ENCODE measurements at places on chromosomes 2 and 18.

- DNase-seq: no peak
Observed at GRCh38 chr2:68318914-68319397, 793 bp downstream of the CNRIP1 start.

GRCh38 chr2:137957033-137957432, 7.2 kb upstream of the HNMT start:
- no peak for DNase-seq

- DNase-seq: no peak
Observed at GRCh38 chr2:133342286-133343017, 225.8 kb downstream of the NCKAP5 start.

DNA sequence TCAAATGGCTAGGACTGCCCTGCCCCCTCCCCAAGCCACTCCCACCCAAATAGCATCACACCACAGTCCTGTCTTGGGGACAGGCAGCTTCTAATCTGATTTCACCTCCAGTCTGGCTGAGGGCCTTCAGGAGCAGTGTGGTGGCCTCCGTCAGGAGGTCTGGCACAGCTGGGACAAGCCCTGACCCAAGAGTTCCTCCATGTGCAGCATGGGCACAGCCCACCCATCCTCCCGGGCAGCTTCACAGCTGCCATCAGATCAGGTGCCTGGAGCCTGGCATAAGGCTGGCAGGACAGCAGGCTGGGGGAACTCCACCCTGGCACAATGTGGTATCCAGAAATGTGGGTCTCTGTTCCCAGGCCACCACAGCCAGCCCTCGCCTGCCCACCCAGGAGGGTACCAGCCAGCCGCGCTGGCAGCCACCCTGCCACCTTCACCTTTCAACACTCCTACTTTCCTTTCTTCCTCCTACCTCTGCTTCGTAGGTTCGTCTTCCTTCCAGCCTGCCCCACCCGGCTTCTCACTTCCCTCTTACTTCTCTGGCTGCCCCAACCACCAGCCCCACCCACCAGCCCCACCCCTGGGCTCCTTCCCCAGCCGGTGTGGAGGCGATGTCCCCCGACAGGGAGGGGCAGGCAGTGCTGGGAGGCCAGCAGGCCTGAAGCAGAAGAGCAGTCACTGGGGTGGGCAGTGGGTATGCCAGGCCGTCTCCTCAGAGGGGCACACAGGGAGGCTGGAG, at the start of gene CAPG:
TSS of gene CAPG (minus strand) at position 522 of the 739 bp plus-strand sequence. CDS start 8,221 bp downstream, outside the sequence.
- DNase-seq: no peak

- DNase-seq: no peak
Observed at GRCh38 chr18:57234346-57234745, 87.5 kb downstream of the BOD1L2 start.

DNA sequence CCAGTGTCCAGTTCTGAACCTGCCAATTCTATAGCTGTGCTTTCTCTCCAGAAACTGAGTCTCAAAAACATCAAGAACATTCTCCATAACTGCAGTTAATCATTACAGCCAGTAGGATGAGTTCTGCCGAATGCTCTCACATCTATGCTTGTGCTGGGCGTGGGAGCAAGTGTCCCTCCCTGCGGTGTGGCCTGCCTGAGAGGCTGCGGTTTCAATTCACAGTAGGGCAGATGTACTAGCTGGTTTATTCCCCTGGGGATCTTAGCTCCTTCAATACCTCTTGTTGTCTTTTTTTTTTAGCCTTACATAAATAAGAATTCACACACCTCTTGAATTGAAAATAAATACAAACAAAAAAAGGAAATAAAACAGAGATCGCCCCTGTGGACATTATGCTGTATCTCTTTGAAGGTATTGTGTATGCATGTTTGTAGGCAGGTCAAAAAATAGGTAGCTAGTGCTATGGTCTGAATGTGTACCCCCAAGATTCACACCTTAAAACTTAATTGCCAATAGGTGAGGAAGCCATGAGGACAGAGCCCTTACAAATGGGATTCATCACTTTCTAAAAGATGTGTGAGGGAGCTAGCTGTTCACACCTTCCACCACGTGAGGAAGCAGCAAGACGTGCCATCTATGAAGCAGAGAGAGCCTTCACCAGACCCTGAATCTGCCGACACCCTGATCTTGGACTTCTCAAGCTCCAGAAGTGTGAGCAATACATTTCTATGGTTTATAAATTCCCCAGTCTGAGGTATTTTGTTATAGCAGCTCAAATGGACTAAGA, 74.3 kb downstream of the BCL2L11 start:
- no peak for DNase-seq

DNA sequence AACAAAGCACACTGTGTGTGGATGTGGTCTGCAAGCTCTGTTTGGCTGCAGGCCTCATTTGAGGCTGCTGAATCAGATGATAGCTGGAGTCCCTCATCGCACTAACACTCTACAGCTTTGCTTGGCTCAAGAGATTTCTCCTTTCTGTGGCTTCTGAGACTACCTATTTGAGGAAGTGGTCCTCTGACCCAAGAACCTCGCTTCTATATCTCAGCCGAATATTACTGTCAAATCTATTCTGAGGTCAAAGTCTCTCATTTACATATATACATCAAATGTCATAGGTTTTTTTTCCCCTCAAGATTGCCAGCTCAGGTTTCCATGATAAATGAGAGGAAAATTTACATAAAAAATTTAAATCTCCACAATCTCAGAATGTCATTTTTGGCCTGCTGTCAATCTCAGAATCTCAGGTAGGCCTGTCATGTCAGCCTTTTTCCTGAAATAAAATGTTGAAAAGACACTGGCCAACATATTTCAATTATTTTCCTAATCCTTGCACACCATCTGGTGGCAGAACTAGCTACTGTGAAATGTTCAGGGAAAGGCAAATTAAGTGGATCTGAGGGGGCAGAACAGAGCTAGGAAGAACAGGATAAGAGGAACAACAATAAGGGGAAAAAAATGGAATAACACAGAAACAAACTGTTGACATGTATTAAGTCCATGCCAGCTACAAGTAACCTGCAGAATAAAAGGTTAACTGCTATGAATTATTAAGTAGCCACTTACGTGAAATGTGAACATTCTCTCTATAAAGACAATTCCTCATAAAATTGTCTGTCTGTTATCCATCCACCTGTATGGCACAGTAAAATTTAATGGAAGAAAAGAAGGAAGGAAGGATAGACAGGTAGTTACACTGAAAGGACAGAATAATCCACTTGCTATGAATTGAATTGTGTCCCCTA, 39.3 kb downstream of the AP1S3 start:
- no peak for DNase-seq

GRCh38 chr2:238097201-238097987, 2.7 kb upstream of the ESPNL start:
- DNase-seq: no peak

GRCh38 chr2:125085904-125086303, 1060.8 kb downstream of the CNTNAP5 start:
- DNase-seq: no peak

DNA sequence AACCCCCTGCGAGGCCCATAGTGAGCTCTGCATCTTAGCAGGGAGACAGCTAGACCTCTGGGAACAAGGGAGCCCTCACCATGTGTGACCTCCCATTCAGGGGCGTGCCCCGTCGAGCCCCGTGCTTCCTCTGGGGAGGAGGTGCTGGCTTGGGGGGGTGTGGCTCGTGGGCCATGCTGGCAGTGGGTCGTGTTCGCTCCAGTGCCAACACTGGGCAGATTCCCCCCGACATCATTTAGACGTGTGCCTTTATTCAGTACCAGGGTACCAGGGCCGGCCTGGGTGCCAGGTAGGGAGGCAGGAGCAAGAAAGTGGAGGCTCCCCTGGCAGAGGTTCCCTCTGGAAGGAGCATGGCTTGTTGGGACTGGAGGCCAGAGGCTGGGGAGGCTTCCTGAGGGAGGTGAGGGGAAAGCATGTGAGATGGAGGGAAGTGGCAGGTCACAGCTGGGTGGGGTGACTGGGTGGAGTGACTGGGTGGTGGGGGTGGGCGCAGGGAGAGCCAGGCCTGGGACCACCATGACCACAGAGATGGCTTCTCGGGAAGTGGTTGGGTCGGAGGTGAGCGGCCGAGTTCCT, 15.2 kb downstream of the GPC1 start:
- no peak for DNase-seq

GRCh38 chr2:161913865-161914264, 160.2 kb downstream of the DPP4 start:
- no peak for DNase-seq

DNA sequence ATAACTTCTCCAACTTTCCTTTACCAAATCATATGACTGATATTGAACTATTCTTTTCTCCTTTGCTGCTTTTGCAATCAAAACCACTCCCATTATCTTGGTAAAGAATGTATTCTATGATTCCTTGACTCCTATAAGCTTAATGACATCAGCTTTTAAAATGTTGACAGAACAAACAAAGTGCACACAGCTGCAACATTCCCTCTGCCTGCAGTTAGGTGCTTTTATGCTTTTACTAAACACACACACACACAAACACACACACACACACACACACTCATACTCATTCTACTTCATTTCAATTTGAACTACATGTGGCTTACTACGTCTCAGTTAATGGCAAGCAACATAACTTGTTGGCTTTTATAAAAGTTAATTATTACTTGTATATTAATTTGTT, 946.6 kb downstream of the DPP10 start:
- DNase-seq: no peak

DNA sequence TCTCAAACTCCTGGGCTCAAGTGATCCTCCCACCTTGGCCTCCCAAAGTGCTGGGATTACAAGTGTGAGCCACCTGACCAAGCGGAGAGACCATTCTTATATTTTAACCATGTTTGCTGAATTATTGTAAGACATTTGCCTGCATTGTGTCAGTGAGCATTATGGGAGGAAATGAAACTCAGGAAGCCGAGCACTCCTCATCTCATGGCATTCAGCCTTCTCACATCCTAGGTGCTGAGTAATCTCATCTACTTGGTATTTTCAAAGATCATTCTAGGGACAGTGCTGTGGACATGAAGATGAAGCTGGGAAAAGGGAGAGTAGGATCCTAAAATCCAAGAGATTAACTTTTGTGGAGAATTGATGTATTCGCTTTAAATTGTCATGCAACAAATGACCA, 66.1 kb downstream of the NAPG start:
- DNase-seq: no peak

DNA sequence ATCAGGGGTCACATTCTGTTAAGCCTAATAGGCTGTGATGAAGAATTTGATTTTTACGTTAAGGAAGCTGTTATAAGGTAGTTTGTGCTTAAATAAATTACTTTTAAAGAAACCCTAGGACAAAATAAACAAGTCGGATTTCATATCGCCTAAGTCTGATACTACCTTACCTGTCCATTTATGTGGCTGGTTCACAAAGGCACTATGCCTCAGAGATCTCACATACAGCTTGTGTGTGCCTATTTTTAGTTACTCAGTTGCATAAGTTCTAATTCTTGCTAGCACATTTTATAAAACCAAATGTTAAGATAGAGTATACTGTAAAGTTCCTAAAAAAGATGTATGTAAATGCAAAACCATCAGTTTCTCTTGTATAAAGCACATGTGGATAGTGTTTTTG, 40.0 kb downstream of the AGFG1 start:
- DNase-seq: no peak

GRCh38 chr2:214376618-214377285, 34.1 kb upstream of the VWC2L start:
- DNase-seq: no peak

GRCh38 chr2:112959109-112959812, 18.5 kb upstream of the IL36G start:
- DNase-seq: no peak

- DNase-seq: no peak
Observed at GRCh38 chr2:9169349-9170107, 37.1 kb upstream of the ASAP2 start.
